Muscle of arm (tissue), 14 donors: ENCODE measurements at places on chromosomes 2 and 18. TPM values are rescaled to one million over a fixed set of nuclear protein-coding genes. Genes with fewer than 3 reads are reported as not detected.

Gene ELOA2
- polyA plus RNA-seq: not detected

Gene SALL3
- 0.03 TPM for polyA plus RNA-seq

DNA sequence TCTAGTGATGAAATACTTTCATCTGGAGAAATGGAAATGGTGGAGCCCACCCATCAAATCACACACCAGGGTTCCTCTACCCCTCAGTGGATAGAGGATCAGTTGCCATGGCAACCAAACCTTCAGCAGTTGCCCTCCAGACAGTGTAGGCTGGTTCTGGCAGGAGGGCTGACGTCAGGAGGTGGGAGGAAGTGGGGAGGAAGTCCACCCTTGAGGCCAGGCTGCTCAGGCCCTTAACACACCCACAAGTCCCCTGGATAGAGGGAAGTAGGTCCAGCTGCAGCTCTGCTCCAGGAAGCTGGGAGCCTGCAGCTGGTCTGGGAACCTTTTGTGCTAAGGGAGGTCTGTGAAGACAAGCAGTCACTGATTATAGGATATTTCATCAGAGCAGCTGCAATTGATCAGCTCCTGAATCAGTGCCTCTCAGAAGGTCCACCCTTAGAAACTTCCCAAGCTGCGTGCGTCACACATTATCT lies 186.6 kb downstream of the MTX2 start:
- DNase-seq: peak; percentile 89

GRCh38 chr2:172655091-172655837 lies 80.4 kb upstream of the RAPGEF4 start:
- DNase-seq: no peak

Gene FOXD4L1
- polyA plus RNA-seq: not detected

- no peak for DNase-seq
Observed at GRCh38 chr2:128053331-128053730, 25.5 kb upstream of the SAP130 start.

DNA sequence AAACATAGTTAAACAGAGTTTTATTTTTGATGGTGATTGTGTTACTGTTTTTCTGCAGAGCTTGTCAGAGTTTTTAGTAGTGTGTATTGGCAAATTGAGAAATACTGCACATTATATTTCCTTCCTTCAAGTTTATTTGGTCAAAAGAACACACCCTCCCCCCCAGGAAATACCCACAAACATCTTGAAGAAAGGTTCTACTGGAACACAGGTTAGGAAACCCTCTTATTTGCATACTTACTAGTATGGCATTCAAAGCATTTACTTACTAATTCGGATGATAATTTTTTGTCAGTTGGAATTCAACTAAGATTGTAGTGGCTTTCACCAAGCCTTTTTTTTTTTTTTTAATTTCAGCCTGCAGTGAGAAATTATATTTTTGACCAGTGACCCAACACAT lies 9.1 kb downstream of the CAB39 start:
- no peak for DNase-seq

Gene SLC11A1
- polyA plus RNA-seq: 3.0 TPM

Gene POTEJ
- not detected for polyA plus RNA-seq

DNA sequence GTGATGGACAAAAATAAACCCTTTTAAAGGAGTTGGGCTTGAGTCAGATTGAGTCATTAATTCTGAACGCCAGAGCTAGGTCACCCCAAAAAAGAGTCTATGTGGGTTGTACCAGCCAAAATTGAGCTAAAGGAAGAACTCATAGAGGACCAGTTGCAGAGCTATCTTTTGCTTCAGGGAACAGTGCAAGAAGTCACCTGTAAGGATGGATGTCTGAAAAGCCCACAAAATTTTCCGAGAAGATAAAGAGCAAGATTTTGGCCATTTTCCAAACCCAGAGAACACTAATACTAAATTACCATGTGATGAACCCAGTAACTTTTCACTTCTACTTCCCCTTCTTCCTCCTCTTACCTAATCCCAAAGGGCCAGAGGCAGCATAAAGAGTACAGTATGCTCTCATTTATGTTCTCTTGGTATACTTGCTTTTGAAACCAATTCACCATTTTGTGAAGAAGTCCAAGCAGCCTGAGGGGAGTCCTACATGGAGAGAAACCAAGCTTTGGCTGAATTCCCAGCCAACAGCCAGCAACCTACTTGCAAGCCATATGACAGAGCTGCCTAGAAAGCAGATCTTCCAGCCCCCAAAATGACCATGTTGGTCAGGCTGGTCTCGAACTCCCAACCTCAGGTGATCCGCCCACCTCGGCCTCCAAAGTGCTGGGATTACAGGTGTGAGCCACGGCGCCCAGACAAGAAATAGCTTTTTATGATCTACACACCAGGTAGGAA lies 551.7 kb downstream of the SATB2 start:
- DNase-seq: no peak

DNA sequence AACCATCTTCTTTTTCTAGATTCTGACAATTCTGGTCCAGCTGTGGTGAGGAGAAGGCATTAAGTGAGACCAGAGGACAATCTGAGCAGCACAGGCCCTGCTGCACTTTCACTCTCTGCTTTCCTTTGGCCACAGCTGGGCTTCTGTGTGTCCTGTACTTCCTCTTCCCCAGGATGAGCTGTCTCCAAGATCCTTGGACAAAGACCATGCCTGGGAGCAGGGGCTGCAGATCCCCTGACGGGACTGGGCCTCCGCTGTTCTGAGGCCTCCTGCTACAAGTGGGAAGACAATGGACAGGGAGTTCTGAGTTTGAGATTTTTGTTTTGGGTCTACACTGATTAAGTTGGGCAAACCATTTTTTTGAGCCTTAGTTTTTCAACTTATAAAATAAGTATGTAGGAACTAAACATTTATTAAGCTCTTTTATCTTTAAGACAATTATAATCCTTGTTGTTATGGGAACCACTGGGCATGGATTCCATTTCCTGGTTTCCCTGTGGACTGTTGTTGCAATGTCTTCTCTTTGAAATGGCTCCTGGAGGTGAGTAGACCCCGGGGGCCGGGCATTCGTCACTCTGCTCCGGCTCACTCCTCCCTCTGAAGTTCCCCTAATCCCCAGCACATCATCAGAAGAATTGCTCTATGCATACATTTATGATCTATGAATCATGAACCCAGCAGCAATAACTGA lies 266.6 kb downstream of the ACTR3 start:
- DNase-seq: peak; percentile 19

- DNase-seq: no peak
Observed at GRCh38 chr2:152078662-152079061, 20.2 kb downstream of the CACNB4 start.

- no peak for DNase-seq
Observed at GRCh38 chr18:28469946-28470345, 293.0 kb upstream of the CDH2 start.

DNA sequence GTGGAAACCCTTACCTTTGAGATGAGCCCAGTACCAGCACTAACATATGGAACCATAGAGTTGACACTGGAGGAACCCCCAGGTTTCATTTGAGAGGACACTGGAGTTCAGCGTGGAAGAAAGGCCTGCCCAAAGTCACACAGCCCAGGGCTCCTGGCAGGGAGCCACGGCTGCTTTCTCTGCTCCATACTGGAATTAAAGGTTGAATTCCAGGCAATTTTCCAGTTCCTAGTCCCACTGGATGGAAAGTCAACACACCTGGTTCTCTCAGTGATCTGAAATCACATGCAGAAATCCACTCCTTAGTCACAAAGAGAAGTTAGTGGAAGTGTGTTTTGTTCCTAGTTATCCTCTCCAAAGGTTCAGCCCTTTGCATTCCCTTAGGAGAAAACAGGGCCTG lies 336.1 kb upstream of the SKOR2 start:
- no peak for DNase-seq

Gene VWA3B
- 1.5 TPM for polyA plus RNA-seq

- no peak for DNase-seq
Observed at GRCh38 chr2:181594322-181594721, 62.6 kb downstream of the CERKL start.

- no peak for DNase-seq
Observed at GRCh38 chr18:25057491-25058050, 294.4 kb downstream of the ZNF521 start.

Gene LYG1
- polyA plus RNA-seq: 2.2 TPM

- DNase-seq: no peak
Observed at GRCh38 chr2:71611781-71612527, 158.6 kb downstream of the DYSF start.

- DNase-seq: no peak
Observed at GRCh38 chr2:158750458-158751125, 44.5 kb upstream of the DAPL1 start.

DNA sequence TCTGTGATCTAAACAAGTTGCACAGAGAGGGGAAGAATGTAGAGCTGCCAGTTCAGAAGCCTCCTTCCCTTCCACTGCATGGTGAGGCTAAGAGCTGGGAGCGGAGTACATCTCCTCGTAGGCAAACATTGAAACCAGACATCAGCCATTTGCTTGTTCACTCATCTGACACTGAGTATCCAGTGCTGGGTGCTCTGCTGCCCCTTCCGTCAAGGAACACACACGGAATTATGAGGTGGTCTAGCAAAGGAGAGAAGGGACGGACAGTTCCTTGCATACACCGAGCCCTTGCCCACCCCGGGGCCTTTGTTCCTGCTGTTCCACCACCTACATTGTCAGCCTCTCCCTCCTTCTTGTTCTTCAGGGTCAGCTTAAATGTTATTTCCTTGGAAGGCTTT lies 44.6 kb downstream of the SLC4A1AP start:
- no peak for DNase-seq

- DNase-seq: no peak
Observed at GRCh38 chr2:46067062-46067461, 230.1 kb upstream of the EPAS1 start.

DNA sequence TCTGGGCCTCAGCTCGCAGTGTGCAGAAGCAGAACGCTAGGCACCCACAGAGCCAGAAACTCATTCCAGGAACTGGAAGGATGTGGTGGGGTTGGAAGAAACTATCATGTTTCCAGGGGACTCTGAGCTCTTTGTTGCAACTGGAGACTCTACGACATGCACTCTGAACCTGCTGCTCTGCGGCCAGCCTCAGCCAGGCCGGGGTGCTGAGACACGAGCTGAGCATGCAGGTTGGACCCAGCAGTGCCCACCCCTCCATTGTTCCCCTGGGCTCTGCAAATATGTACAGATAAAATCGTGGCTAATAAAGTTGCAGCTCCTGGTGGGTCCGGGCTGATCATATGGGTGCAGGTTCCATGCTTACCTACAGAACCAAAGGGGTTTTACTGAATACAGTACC lies 37.6 kb upstream of the ARL4C start:
- no peak for DNase-seq

DNA sequence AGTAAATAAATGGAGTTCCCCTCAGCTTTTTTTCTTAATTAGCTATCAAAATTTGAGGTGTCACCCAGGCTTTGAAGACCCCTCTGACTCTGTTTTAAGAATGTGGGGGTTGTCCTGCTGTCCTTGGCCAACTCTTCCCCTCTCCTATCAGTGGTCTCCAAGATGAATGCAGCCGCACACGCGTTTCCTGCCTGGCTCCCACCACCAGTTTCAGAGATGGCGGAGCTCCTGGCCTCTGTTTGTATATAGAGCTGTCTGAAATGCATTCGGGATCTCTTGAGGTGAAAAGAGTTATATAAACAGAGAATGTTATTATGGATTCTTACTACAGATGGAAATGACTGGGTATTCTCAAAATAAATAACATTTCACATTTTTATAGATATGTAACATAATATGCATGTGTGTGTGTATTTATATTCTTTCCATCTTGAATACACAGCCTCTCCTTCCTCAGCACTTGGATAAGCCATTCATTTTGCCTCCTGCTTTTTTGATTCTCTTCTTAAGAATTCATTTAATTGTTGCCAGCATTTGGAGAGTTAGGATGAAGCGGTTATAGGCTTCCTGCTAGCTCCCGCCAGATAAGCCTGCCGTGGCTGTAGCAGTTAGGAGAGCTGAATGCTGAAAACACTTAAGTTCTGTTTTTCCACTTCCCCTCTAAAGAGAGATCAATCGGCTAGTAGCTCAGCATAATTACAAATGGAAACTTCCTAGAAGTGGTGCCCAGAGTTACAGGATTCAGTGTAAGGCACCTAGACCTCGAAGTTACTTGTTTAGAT lies 659.3 kb upstream of the FANCL start:
- peak; percentile 33 for DNase-seq

Gene SERPINB3
- not detected for polyA plus RNA-seq

DNA sequence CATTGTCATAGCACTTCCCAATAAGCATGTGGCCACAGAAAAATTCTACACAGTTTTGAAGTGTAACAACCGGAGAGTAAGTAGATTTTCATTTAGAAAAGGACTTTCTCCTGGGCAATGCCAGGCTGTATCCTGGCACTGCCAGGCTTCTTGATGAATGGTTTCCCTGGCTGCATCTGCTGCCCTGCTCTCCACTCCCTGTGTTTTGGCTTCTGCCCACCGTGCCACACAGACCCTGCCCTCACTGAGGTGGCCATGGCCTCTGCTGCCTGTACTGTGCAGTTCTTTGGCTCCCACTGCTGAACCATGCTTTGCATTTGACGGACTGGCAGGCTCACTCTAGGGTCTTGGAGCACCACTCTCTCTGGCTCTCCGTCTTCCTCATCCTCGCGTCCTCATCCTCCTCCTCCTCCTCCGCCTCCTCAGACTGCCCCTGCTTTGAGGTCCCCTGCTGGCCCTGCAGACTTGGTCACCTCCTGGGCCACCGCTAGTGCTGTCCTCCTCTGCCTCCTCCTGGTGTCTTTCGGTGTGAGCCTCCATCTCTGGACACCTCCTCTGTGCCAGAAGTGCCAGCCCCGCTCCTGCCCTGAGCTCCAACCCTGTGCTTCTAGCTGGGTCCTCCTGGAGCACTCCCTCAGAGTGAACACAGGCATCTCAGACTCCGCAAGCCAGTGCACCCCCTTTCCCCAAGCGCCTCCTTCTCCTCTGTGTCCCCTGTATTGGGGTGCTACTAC lies 45.9 kb upstream of the CNGA3 start:
- DNase-seq: no peak

DNA sequence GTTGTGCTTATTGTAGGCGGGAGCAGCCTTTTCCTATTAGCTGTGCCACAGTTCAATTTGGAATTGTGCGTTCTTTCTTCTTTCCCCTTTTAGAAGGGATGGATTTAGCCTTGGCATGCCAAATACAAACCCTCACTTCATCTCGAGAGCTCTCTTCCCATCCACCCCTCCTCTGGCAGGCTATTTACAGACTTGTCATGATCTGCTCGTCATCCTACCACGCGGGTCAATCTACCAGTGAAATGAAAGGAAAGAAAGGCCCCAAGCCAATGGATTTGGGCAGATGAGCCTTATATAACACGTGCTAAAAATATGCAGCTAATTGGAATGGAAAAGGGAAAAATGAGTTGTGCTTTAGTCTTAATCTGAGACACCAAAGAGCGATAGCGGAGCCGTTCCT lies 277.5 kb downstream of the PRKCE start:
- no peak for DNase-seq

Gene SERPINB5
- polyA plus RNA-seq: not detected

- DNase-seq: no peak
Observed at GRCh38 chr2:5699963-5700362, 7.8 kb downstream of the SOX11 start.

DNA sequence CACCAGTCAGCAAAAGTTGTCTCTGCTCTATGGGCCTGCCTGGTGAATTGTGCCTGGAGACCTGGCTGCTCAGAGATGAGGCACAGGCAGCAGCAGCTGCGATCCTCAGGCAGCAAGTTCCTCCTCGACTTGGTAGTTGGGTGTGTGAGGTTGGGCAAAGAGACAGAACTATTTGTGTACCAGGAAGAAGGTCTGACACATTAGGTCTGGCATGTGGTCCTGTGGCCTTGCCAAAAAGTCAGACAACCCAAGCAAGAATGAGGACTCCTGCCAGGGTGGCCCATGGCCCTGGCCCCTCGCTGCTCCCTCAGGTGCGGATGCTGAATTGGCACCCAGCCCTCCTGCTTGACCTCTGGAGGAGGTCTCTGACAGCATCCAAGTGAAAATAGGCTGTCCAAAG lies 192.7 kb downstream of the DYSF start:
- DNase-seq: peak; percentile 13

Gene ACAA2
- 85.0 TPM for polyA plus RNA-seq

GRCh38 chr18:45553723-45554388 lies 61.4 kb upstream of the SLC14A2 start:
- no peak for DNase-seq

Gene LAMA1
- polyA plus RNA-seq: 3.9 TPM
